ENCODE measurements at places on chromosomes 4 and X.

- DNase-seq: no peak
These were observed 608.0 kb downstream of the TLL1 start for GRCh38 chr4:166481055-166481454.

GRCh38 chr4:114701491-114701890 lies 102.9 kb downstream of the UGT8 start:
- DNase-seq: no peak

GRCh38 chrX:28205905-28206304 lies 224.7 kb upstream of the DCAF8L1 start:
- no peak for DNase-seq

GRCh38 chr4:147765121-147765529 lies 33.2 kb downstream of the ARHGAP10 start:
- DNase-seq: no peak

GRCh38 chr4:138925495-138925894 lies 90.1 kb upstream of the NOCT start:
- no peak for DNase-seq

- DNase-seq: no peak
These were observed 70.3 kb downstream of the ARL9 start for GRCh38 chr4:56575820-56576429.

GRCh38 chr4:125096662-125097061 lies 218.1 kb upstream of the FAT4 start:
- DNase-seq: no peak
